Activated CD4-positive, CD25-positive, alpha-beta regulatory T cell treated with anti-CD3 and anti-CD28 coated beads, Interleukin-2, amount 50 U/mL, for 72 hours (primary cell): ENCODE measurements at places on chromosomes 6 and 20.

GRCh38 chr20:54176610-54177009 is 2.8 kb upstream of the CYP24A1 start:
- DNase-seq = no peak

DNA sequence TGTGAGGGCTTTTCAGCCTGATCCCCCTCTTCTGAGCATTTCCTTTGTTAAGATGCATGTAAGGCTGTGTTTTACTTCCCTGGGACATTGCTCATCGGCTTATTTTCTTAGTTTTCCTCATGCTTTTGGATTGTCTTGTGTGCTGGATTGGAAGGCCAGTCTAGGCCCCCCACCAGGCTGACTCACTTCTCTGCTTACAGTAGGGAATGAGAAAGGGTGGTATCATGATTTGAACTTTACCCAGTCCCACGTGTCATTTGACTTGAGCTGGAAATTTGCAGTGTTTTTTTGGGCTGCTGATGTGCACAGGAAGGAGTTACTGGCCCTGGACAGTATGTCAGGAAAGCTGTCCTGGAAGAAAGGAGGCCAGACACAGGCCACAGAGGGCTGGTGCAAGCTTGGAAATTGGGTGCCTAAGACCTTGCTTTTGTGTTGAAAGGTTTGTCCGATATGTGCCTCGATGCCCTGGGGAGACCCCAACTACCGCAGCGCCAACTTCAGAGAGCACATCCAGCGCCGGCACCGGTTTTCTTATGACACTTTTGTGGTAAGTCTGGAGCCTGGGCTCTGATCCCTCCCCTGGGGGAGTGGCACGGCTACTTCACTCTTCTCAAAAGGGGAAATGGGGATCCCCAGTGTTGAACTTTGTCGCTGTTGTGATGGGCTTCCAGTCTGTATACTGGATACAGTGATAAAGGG is 12.8 kb downstream of the RNF114 start:
- no peak for DNase-seq

- no peak for DNase-seq
Observed at GRCh38 chr6:112286010-112286409, 31.6 kb upstream of the LAMA4 start.

DNA sequence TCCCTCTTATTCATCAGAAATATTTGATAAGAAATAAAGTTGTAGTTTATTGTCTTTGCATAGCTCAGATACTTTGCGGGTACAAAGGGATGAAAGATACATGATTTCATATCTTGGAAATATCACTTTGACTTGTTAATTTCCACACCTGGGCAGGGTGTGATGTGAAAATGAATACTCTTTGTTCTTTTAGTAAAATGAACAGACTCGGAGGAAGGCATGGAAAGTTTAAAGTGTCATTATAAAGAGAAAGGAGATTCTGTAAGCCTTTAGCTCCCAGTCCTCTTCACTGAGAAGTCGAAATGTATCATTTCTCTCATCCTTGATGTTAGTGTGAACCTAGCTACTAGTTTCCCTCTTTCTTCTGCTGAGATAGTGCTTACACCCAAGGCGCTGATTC is 36.7 kb upstream of the AKIRIN2 start:
- no peak for DNase-seq
